Fibroblast of lung (primary cell): ENCODE measurements at places on chromosomes 5 and 9. TPM values are rescaled to one million over a fixed set of nuclear protein-coding genes. Genes with fewer than 3 reads are reported as not detected.

- peak overlapping the region; percentile 29 for H3K27ac ChIP-seq
- peak overlapping the region; percentile 24 for H3K4me3 ChIP-seq
- peak; percentile 82 for DNase-seq
- peaks cover 24% of the 10 kb centered on the region for H3K4me1 ChIP-seq
- peaks cover 2% of the 10 kb centered on the region for H3K36me3 ChIP-seq
These were observed 68.9 kb downstream of the PRDM6 start for GRCh38 chr5:123157791-123158581.

Gene SLC34A3
- not detected in 2 replicates for total RNA-seq

- DNase-seq, result no peak
- H3K4me1 ChIP-seq, result no peaks in the 10 kb centered on the region
- no peaks in the 10 kb centered on the region for H3K27me3 ChIP-seq
- no peaks in the 10 kb centered on the region for H3K36me3 ChIP-seq
- H3K4me3 ChIP-seq, result no peak overlapping the region
- H3K27ac ChIP-seq, result no peak overlapping the region
These were observed 66.5 kb downstream of the SEMA6A start for GRCh38 chr5:116507941-116508655.

Gene CATSPER3
- total RNA-seq, result under 0.01 and 0.17 TPM in 2 replicates

Gene MYOZ3
- total RNA-seq, result 0.33 and 0.77 TPM in 2 replicates

GRCh38 chr5:10856683-10857337 lies 95.8 kb upstream of the DAP start:
- peaks cover 6% of the 10 kb centered on the region for H3K4me1 ChIP-seq
- DNase-seq, result peak; percentile 91
- no peaks in the 10 kb centered on the region for H3K27me3 ChIP-seq
- no peak overlapping the region for H3K27ac ChIP-seq
- H3K36me3 ChIP-seq, result no peaks in the 10 kb centered on the region
- H3K4me3 ChIP-seq, result peak overlapping the region; percentile 18

Gene OR2Y1
- total RNA-seq, result not detected in 2 replicates

Gene SOWAHA
- total RNA-seq, result 0.17 and 0.26 TPM in 2 replicates
